M059J (cell line): ENCODE measurements at places on chromosomes 7 and 10. TPM values are rescaled to one million over a fixed set of nuclear protein-coding genes. Genes with fewer than 3 reads are reported as not detected.
A peak's percentile ranks its signal among the peaks of the same experiment; 100 is the strongest.

DNA sequence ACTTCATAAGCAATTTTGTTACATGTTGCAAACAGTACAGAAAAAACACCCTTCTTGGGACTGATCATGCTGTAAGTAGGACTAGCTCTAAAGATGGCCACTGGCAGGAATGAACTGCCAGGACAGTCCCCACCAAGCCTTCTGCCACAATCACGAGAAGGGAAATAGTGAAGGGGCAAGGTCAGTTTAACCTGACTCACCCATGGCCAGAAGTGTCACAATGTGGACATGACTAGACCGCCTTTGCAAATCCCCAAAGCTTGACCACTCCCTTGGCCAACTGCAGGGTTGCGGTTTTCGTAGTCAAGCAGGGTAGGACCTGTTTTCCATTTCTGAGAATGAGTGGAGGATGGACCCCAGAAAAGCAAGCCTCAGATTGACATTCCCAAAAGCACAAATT, 19.4 kb upstream of the FRAT2 start:
- no peak for DNase-seq

GRCh38 chr10:98001736-98002135, 28.7 kb downstream of the CRTAC1 start:
- DNase-seq, result no peak

- no peak for DNase-seq
These were observed 28.1 kb upstream of the LRRC4 start for GRCh38 chr7:128059143-128059988.

DNA sequence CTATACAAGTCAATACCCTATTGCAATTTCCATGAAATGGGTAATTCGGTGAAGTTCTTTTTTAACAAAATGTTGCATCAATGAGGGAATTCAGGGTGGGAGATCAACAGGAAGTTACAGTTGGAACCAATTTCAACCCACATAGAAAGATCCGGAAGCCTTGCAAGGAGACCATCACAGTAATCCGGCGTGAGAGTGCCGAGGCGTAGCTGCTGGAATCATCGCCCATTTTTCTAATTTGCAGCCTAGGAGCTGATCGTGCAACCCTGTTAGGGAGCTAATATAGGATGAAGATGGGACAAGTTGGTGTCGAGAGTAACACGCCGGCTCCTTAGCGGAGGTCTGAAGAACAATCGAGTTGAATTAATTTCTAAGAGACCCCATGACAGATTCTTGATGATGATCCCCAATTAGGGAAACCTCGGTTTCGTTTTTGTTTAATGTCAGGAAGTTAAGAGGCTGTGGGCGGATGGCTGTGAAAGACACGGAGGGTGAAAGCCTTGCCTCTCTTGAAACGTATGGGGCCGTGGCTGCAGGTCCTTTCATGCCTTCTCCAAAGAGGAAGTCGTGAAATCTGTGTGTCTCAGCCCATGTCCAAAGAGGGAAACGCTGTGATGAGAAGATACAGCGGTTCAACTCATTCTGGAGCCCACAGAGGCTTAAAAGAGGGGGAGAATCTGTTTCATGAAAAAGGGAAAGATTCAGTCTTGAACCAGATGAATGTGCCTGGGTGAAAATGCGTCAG, 51.2 kb upstream of the CARD11 start:
- DNase-seq, result peak; percentile 11

- DNase-seq, result no peak
These were observed 3.4 kb upstream of the ZNF503 start for GRCh38 chr10:75404815-75405597.

- no peak for DNase-seq
These were observed 60.7 kb downstream of the TMEM209 start for GRCh38 chr7:130144312-130145171.

Gene SNCG
- total RNA-seq, result 3.2 and 5.5 TPM in 2 replicates

GRCh38 chr7:21587139-21587784, 44.4 kb downstream of the DNAH11 start:
- no peak for DNase-seq

- DNase-seq, result peak; percentile 72
These were observed 3.4 kb upstream of the ARHGAP22 start for GRCh38 chr10:48608279-48608681.
